Hematopoietic multipotent progenitor cell treated with erythropoietin and hydrocortisone succinate and interleukin-3 and kit ligand, for 15 days (in vitro differentiated cells): ENCODE measurements at places on chromosomes 5 and 9.

- no peak for DNase-seq
These were observed 126.2 kb upstream of the PLCXD3 start for GRCh38 chr5:41636605-41637004.

DNA sequence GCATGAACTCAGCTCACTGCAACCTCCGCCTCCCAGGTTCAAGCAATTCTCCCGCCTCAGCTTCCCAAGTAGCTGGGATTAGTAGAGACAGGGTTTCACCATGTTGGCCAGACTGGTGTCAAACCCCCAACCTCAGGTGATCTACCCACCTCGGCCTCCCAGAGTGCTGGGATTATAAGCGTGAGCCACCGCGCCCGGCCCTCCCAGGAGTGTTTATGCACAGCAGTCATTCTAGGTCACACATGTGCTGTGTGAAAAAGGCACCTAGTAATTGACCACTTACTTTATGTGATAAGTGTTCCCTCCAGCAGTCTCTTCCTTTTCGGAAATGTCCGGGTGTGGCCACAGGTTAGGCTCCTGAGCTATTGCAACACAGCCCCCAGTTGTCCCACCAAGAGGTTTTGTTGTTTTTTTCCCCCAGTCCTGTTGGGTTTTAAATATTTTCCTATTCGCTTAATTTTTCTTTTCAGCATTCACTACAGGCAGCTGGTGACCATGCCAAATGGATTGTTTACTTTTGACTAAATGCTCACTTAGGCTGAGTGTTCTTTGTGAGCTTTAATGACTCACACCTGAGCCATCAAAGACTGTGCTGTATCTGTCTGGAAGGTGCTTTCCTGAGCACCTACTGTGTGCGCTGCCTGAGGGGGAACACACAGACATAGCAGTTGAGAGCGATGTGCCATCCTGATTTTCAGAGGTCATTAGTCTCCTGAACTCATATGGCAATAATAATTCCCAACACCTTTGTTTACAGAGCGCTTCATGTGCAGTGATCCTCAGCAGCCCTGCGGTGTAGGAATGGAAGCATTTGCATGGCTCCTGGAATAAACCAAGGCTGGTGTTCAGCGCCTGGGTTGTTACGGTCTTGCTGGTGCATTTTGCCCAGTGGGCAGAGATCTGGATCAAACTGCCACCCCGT is 94.3 kb downstream of the MVB12B start:
- DNase-seq: no peak

GRCh38 chr9:93319301-93319991 is 132.0 kb upstream of the FAM120A start:
- no peak for DNase-seq

- DNase-seq: no peak
These were observed 100.4 kb downstream of the GLDC start for GRCh38 chr9:6545017-6545691.

- DNase-seq: no peak
These were observed 52.8 kb downstream of the ROR2 start for GRCh38 chr9:91897201-91897600.

- no peak for DNase-seq
These were observed 485 bp downstream of the TGFBR1 start for GRCh38 chr9:99105152-99106043.

GRCh38 chr5:134449167-134449566 is 37.5 kb upstream of the CDKN2AIPNL start:
- DNase-seq: no peak

DNA sequence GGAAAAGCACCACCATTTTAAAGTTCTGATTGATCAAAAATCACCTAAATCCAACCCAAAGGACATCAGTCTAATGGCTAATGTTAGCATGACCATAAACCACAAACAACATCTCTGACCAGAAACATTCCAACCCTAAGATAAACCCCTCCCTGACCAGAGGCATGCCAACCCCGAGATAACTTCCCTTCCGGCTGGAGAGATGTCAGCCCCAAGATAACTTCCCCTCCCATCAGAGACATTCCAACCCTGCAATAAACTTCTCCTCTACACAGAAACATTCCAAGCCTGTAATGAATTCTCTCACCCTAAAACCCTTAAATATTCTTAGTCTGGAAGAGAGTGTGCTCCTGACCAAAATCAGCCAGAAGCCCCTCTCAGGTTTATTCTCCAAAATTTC is 364.3 kb downstream of the KCNN2 start:
- no peak for DNase-seq

DNA sequence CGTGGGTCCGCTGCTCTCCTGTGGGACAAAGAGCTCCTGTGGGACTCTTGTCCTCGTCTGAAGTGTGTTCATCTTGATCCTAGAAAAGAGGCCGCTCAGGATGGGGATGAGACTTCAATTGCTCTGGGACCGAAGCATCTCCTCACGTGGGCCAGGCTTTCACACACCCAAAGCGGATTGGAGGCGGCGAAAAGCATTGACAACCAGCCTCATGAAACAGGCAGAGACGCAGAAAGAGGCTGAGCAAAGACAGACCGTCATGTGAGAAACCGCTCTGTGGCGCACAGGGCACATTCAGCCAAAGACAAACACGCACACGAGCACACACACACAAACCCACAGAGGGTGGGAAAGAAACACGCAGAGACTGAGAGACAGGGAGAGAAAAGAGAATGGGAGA is 479.5 kb downstream of the SPATA31A7 start:
- no peak for DNase-seq

DNA sequence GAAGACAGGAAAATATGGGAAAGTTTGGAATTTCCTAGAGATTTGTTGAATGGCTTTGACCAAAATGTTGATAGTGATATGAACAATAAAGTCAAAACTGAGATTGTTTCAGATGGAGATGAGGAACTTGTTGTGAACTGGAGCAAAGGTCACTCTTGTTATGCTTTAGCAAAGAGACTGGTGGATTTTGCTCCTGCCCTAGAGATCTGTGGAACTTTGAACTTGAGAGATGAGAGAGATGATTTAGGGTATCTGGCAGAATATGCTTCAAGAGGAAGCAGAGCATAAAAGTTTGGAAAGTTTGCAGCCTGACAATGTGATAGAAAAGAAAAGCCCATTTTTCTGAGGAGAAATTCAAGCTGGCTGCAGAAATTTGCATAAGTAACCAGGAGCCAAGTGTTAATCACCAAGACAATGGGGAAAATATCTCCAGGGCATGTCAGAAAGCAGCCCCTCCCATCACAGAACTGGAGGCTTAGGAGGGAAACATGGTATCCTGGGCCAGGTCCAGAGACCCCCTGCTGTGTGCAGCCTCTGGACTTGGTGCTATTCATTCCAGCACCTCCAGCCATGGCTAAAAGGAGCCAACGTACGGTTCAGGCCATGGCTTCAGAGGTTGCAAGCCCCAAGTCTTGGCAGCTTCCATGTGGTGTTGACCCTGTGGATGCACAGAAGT is 114.3 kb upstream of the STARD4 start:
- no peak for DNase-seq

DNA sequence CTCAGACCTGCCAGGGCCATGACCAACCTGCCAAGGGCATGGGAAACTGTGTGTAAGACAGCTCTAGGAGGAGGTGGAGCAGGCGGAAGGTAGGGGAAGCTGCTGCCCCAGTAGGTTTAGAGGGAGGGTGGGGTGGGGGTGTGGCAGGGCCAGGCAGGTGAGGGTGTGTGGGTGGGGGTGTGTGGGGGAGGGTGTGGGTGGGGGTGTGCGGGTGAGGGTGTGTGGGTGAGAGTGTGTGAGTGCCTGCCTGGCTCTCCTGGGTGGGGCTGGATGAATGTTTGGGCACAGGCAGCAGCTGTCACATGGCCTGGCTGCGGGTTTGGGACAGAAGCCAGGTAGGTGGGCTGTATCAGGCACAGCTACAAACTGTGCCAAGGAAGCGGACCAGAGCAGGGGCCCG is 8.8 kb upstream of the N4BP3 start:
- no peak for DNase-seq

DNA sequence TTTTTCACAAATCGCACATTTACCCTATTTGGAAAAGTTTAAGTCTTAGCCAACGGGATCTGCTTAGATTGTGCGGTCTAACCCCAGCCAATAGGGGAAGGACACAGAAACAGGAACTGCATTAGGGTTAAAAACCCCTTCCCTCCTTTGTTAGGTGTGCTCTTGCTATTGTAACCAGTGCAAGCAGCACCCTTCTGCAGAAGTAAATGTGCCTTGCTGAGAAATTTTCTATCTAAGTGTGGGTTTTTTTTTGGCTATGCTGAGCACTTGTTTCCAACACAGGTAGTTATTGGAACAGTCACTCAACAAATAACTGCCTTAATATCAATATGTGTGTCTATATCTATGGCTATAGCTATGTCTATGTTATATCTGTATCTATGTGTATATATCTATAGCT is 190.0 kb downstream of the TRIM32 start:
- no peak for DNase-seq

DNA sequence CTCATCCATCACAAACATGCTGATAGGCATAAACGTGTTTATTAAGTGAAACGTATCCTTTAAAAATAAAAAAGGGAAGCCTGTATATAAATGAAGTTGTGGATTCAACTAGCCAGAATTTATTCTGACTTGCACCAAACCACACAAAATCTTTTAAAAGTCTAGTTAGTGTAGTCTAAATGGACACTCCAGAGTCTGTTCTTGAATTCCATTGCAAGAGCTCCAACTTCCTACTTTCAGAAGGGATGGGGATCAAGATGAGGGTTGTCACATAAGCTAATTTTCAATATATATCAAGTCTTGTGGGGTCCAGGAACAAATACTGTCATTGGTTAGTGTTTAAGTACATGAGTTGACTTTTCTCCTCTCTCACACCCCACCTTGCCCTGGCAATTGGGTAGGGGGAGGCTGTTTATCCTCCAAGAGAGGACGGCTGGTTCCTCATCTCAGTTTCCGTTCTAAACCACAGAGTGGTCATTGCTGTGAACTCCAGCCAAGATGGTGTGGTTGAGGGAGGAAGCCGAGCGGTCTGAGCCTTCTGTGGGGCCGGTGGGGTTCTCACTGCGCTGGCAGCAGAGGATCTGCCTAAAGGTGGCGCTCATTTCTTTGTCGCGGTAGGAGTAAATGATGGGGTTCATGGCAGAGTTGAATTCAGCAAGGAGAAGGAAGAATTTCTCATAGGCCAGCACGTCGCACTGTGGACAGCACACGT is 163.2 kb downstream of the LPAR1 start:
- no peak for DNase-seq

DNA sequence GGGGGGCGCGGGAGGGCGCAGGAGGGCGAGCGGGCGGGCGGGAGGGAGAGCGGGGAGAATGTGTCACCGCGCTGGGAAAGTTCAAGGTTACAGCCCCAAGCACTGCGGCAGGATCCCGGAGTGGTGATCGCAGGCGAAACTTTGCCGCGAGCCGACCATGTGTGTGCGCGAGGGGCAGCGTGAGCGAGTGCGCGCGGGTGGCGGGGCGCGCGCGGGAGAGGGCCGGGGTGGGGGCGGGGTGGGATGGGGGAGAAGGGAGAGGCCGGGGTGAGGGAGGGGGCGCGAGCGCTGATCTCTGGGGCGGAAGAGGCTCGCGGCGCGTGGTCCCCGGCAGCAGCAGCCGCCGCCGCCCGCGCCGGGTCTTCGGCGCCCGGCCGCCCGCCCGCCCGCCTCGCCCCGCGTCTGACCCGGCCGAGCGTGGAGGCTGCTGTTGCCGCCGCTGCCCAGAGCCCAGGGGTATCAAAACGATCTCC is at the start of gene NFIB:
NFIB (minus strand) TSS at position 191 of the 473 bp plus-strand sequence. CDS start 630 bp downstream, outside the sequence.
- DNase-seq: no peak

GRCh38 chr5:95672641-95673040 is 10.2 kb downstream of the SPATA9 start:
- no peak for DNase-seq

- no peak for DNase-seq
These were observed 38.7 kb upstream of the CTSV start for GRCh38 chr9:97077452-97078295.

DNA sequence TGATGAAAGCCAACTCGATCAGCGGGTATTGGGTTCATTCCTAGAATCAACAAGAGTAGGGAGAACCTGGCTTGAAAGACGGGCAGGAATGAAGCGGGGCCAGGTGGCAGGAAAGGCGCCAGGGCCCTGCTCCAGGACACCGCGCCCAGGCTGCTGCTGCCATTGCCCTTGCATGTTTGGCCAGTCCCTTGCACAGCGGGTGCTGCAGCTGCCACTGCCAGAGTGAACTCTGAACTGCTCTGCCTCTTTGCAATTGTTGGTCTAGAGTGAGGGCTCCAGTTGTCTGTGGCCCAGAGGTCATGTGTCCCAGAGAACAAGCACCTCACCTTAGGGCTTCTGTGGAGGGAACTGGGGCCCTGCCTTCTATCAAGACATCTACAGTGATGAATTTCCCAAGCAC is 24.0 kb upstream of the CARTPT start:
- DNase-seq: no peak

- DNase-seq: no peak
These were observed 101.5 kb upstream of the RAI14 start for GRCh38 chr5:34554641-34555040.

- no peak for DNase-seq
These were observed 5.1 kb upstream of the ERGIC1 start for GRCh38 chr5:172828911-172829431.
